ENCODE measurements at places on chromosomes 3 and 15. TPM values are rescaled to one million over a fixed set of nuclear protein-coding genes. Genes with fewer than 3 reads are reported as not detected.

The GOLGA8T gene
- total RNA-seq: 1.5 TPM

- H3K27me3 ChIP-seq: no peaks in the 10 kb centered on the region
- peak overlapping the region; percentile 25 for H3K27ac ChIP-seq
- peak; percentile 59 for DNase-seq
- H3K4me3 ChIP-seq: no peak overlapping the region
- no peaks in the 10 kb centered on the region for H3K36me3 ChIP-seq
These were observed 106.3 kb upstream of the RNU6-1 start for GRCh38 chr15:67945951-67946700.

DNA sequence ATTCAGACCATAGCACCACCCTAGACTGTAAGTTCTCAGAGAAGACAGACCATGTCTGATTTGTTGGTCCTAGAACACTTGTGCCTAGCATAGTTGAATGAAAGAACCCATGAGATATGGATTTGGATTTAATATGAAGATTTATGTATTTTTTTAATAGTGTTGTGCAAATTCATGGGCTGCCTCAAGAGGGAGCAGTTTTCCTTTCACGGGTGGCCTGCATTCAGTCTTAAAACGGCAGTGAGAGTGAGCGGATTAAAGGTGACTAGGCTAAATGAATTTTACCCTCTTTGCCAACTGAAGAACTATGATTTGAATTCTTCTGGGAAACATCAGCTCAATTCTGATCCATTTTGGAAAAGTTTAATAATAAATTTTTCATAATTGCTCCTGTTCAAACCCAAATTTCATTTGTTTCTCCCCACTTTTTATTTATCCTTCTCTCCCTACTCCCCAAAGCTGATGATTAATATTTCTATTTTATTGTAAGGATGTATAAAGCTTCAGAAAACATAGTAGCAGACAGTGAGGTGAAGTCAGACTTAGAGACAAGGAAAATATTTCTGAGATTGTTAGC is 67.3 kb downstream of the MORC1 start:
- DNase-seq: no peak
- H3K36me3 ChIP-seq: no peaks in the 10 kb centered on the region
- H3K27ac ChIP-seq: no peak overlapping the region
- no peak overlapping the region for H3K4me3 ChIP-seq

DNA sequence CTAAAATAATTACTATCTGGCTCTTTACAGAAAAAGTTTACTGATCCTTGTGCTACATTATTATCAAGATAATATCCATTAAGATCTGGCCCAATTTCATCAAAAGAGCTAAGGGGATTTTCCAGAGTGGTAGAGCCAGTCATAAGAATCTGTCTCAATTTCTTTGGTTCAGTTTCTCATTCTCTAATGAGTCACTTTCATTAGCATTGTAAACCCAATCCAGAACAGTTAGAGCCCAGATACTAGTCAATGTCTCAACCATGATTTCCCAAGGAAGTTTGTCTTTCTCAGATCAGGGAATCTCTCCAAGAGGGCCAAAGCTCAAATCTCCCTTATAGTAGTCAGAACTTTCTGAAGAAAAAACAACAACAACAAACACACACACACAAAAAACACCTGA is 131.1 kb upstream of the PPP2R3A start:
- no peak overlapping the region for H3K4me3 ChIP-seq
- no peak for DNase-seq
- H3K36me3 ChIP-seq: no peaks in the 10 kb centered on the region
- H3K27me3 ChIP-seq: no peaks in the 10 kb centered on the region
- no peak overlapping the region for H3K27ac ChIP-seq

DNA sequence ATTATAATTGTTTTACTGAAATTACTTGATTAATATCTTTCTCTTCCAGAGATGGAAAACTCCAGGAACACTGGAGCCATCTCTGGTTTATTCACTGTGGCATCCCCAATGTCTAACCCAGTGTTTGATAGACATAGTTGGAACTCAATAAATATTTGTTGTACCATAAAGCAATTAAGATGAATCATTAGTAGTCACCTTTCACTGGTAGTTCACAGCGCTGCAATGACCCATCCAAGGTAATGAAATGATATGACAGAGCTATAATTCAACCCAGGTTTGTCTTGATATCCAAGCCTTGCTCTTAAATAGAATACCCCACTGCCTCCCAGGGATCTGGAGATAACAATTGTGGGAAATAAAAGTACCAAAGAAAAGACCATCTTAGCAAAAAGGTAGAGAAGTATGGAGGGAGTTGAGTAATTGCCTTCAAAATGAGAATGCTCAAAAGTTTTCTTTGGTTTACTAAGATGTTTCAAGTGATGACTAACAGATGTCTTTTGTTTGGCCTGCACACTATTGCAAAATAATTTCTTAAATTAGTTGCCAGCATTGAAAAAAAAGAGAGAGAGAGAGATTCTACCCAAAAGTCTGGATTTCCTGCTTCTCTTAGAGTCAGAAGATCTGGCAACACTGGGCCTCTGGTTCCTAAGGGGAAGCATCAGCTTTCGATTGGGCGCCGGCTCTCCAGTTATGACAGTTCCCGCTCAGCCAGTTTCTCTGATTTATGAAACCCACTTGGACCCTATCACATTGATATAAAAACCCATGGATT is 348.5 kb downstream of the ERC2 start:
- no peak for DNase-seq
- H3K27me3 ChIP-seq: no peaks in the 10 kb centered on the region
- H3K36me3 ChIP-seq: no peaks in the 10 kb centered on the region
- peaks cover 13% of the 10 kb centered on the region for H3K4me1 ChIP-seq
- no peak overlapping the region for H3K4me3 ChIP-seq
- H3K27ac ChIP-seq: no peak overlapping the region

DNA sequence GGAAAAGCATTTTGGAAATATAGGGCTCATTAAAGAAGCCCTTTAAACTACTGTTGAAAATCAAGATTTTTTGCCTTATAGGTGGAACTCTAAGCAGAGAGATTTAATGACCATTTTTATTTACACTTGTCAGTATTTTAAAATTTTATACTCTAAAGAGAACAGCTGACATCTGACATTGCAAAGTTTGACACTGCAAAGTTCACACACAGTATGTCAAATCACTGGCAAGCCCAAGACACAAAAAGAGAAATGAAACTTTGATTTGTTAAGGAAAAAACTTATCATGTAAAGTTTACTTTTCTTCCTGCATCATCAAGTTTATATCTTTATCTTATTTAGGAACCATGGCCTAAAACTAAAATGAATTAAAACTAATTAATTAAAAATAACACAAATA is 40.2 kb downstream of the DPH6 start:
- no peak overlapping the region for H3K4me3 ChIP-seq
- H3K27ac ChIP-seq: no peak overlapping the region
- DNase-seq: no peak
- H3K27me3 ChIP-seq: no peaks in the 10 kb centered on the region

- H3K27ac ChIP-seq: no peak overlapping the region
- no peak overlapping the region for H3K4me3 ChIP-seq
- no peak for DNase-seq
- H3K36me3 ChIP-seq: no peaks in the 10 kb centered on the region
- H3K27me3 ChIP-seq: peaks cover 2% of the 10 kb centered on the region
These were observed 102.2 kb downstream of the ABHD5 start for GRCh38 chr3:43792904-43793303.

GRCh38 chr3:58979840-58980239 is 70.0 kb downstream of the CFAP20DC start:
- no peak overlapping the region for H3K4me3 ChIP-seq
- no peaks in the 10 kb centered on the region for H3K36me3 ChIP-seq
- H3K4me1 ChIP-seq: no peaks in the 10 kb centered on the region
- no peaks in the 10 kb centered on the region for H3K27me3 ChIP-seq
- H3K27ac ChIP-seq: no peak overlapping the region

- no peak overlapping the region for H3K4me3 ChIP-seq
- H3K27ac ChIP-seq: no peak overlapping the region
- no peaks in the 10 kb centered on the region for H3K4me1 ChIP-seq
- DNase-seq: peak; percentile 51
- H3K27me3 ChIP-seq: no peaks in the 10 kb centered on the region
- H3K36me3 ChIP-seq: no peaks in the 10 kb centered on the region
These were observed 1097.8 kb downstream of the NAALADL2 start for GRCh38 chr3:175956964-175957363.

DNA sequence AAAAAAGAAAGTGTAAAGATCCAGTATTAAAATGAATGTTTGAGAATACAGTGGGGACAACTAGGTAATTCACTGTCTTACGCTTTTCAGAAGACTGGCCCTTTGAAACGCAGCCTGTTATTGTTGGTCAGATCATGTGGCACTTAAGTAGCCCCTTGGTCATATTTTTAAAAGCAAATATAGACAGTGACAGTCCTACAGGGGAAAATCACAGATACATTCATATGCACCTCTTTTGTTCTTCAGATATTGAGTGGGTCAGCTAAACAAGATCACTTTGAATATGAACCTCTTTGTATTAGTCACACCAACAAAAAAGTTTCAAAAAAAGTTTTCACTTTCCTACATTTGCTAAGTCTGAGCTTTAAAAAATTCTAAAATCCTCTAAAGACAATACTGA is 36.0 kb downstream of the TIGIT start:
- no peaks in the 10 kb centered on the region for H3K27me3 ChIP-seq
- H3K36me3 ChIP-seq: no peaks in the 10 kb centered on the region
- DNase-seq: no peak
- no peak overlapping the region for H3K4me3 ChIP-seq
- 0 out of 2 replicates have a peak, but pooled peaks cover 3% of the 10 kb centered on the region for H3K4me1 ChIP-seq

DNA sequence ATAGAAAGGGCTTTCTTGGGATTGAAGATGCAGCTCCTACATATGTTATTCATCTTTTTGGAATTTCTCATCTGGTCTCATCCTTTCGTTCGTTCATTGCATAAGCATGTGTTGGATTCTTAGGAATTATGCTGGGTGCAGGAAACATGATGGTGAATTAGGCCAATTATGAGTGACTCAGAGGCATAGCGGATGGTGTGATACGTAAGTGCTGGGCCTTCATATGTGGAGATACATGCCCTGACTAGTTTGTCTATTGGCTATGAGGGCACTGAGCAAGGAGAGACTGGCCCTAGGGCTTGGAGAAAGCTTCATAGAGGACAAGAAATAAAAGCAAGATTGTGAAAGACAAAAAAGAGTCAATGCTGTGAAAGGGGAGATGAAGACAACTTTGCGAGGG is 235.1 kb downstream of the MYRIP start:
- no peak for DNase-seq
- H3K4me3 ChIP-seq: no peak overlapping the region
- H3K27ac ChIP-seq: no peak overlapping the region

DNA sequence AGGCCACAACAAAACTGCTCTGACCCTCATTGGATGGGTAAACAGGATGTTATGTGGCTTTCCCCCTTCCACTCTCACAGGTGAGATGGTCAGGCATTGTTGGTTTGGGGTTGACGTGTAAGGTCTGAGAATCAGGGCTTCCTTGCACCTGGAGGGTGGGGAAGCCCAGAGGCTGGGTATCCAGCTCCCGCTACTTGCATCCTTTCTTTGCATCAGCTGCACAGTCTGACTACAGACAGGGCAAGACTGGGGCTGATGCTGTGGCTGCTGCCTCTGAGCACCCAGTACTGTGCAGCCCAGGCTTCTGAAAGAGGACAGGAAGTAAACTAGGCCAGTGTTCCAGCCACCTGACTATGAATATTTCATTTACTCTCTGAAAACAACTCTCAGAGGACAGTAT is 58.0 kb upstream of the ATP2B2 start:
- no peaks in the 10 kb centered on the region for H3K27me3 ChIP-seq
- no peaks in the 10 kb centered on the region for H3K36me3 ChIP-seq
- H3K4me3 ChIP-seq: no peak overlapping the region

The TMIE gene
- total RNA-seq: 0.90 TPM

DNA sequence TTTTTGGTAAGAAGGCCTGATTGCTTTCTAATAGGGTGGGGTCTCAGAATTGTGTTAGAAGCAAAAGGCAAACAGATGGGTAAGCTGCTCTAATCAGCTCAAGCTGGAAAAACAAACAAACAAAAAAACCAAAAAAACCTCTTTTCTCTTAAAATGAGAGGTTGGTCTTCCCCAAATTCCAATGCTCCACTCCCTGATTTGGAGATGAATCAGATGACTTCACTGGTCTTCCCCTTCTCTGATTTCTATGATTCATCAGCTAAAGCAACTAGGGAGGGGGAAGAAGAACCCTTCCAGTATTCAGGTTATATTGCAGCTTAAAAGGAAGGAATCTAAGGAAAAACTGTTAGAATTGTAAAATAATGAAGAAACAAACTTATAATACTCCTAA is 9.6 kb upstream of the ANXA2 start:
- no peaks in the 10 kb centered on the region for H3K4me1 ChIP-seq
- no peak for DNase-seq
- H3K27me3 ChIP-seq: no peaks in the 10 kb centered on the region
- no peaks in the 10 kb centered on the region for H3K36me3 ChIP-seq
- H3K27ac ChIP-seq: no peak overlapping the region

The GTPBP8 gene
- 25.8 TPM for total RNA-seq

GRCh38 chr15:67922971-67923945 is 83.4 kb upstream of the RNU6-1 start:
- no peak overlapping the region for H3K4me3 ChIP-seq
- no peaks in the 10 kb centered on the region for H3K27me3 ChIP-seq
- no peaks in the 10 kb centered on the region for H3K36me3 ChIP-seq
- H3K27ac ChIP-seq: no peak overlapping the region

- DNase-seq: no peak
- peak overlapping the region; percentile 82 for H3K4me3 ChIP-seq
- H3K4me1 ChIP-seq: peaks cover 1% of the 10 kb centered on the region
- H3K36me3 ChIP-seq: no peaks in the 10 kb centered on the region
- peak overlapping the region; percentile 94 for H3K27ac ChIP-seq
These were observed 656 bp downstream of the SLMAP start for GRCh38 chr3:57756528-57757401.
